ENCODE measurements at places on chromosomes 11 and 22. TPM values are rescaled to one million over a fixed set of nuclear protein-coding genes. Genes with fewer than 3 reads are reported as not detected.

Gene DKK3
- total RNA-seq = 77.9 TPM

Gene RFPL3
- total RNA-seq = not detected

Gene CD248
- 180 TPM for total RNA-seq

Gene ENDOD1
- total RNA-seq = 25.9 TPM

Gene SHANK2
- total RNA-seq = 0.49 TPM

Gene BLID
- 3.8 TPM for total RNA-seq

Gene SLC22A8
- total RNA-seq = not detected

Gene UBQLN3
- not detected for total RNA-seq

Gene TPP1
- total RNA-seq = 55.4 TPM

Gene GAS2L1
- 30.3 TPM for total RNA-seq

Gene PHLDA2
- total RNA-seq = 24.8 TPM

Gene HEPHL1
- under 0.01 TPM for total RNA-seq

Gene TP53I11
- total RNA-seq = 199 TPM

Gene PNPLA5
- total RNA-seq = not detected

Gene MS4A6E
- not detected for total RNA-seq

Gene MRGPRF
- 4.9 TPM for total RNA-seq

Gene JAML
- total RNA-seq = not detected

Gene VPREB1
- total RNA-seq = not detected

Gene C22orf15
- total RNA-seq = not detected

Gene FIBIN
- 7.8 TPM for total RNA-seq

Gene CEND1
- 2.2 TPM for total RNA-seq

Gene MRGPRE
- total RNA-seq = not detected

Gene NEFH
- total RNA-seq = 2.3 TPM

Gene ARAP1
- 57.7 TPM for total RNA-seq

Gene TLCD5
- total RNA-seq = 1.1 TPM
